Activated CD8-positive, alpha-beta T cell treated with anti-CD3 and anti-CD28 coated beads, Interleukin-2, amount 10 ng/mL, durations not matched to agents 7 days and 5 days (primary cell): ENCODE measurements at places on chromosomes 13 and 19. TPM values are rescaled to one million over a fixed set of nuclear protein-coding genes. Genes with fewer than 3 reads are reported as not detected.
A peak's percentile ranks its signal among the peaks of the same experiment; 100 is the strongest.

DNA sequence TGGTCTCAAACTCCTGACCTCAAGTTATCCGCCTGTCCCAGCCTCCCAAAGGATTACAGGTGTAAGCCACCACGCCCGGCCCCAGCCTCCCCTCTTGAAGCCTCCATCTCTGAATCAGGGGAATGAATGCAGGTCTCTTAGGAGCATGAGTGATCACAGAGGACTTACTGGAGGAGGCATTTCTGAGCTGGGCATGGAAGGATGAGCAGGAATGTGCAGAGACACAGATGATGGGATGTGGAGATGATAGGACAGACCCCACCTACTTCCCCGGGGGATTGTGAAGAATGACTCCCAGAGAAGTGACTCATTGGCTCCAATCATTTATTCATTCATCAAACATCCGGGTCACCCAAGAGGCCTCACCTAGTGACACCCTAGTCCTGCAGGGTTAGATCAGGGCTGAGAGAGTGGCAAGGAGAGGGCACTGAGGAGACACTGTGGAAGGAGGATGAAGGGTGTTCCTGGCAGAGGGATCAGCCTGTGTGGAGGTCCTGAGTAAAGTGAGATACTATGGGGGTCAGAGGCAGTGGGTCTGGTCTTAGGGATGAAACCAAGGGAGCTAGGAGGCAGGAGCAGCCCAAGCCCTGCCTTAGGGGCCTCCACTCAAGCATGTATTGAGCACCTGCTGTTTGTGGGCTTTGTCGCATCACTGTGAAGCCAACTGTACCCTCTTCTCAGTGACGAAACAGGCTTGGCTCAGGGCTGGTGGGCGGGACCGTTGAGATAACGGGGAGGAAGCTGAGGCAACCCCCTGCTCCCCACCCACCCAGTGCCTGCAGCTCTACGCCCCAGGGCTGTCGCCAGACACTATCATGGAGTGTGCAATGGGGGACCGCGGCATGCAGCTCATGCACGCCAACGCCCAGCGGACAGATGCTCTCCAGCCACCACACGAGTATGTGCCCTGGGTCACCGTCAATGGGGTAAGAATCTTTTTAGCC, 3.0 kb downstream of the IFI30 start:
- no peak for DNase-seq

DNA sequence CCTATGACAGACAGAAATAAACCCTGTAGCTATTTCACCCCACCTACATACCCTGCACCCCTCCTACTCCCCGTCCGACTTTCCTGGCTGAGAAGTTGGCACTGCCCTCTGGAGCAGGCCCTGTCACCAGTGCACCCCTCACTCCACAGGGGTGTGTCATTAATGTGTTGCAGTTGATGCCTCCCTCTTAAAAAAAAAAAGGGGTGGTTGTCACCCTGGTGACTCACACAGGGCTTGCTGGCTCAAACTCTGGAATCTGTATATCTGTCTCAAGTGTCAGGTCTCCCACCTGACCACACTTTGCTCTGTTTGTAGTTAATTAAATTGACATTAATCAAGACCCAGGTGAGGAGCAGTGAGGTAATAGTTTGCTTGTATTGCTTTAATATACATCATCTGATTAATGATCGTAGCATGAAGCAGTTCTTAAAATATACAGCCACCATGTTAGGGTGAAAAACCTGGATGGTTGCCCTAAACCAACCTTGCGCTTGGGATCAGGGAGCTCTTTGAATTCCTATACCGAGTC, 2.0 kb upstream of the GATAD2A start:
- no peak for DNase-seq

- DNase-seq = no peak
These were observed 25.8 kb upstream of the TINCR start for GRCh38 chr19:5593343-5594255.

- DNase-seq = no peak
These were observed 378.9 kb downstream of the DLEU7 start for GRCh38 chr13:50464349-50465251.

DNA sequence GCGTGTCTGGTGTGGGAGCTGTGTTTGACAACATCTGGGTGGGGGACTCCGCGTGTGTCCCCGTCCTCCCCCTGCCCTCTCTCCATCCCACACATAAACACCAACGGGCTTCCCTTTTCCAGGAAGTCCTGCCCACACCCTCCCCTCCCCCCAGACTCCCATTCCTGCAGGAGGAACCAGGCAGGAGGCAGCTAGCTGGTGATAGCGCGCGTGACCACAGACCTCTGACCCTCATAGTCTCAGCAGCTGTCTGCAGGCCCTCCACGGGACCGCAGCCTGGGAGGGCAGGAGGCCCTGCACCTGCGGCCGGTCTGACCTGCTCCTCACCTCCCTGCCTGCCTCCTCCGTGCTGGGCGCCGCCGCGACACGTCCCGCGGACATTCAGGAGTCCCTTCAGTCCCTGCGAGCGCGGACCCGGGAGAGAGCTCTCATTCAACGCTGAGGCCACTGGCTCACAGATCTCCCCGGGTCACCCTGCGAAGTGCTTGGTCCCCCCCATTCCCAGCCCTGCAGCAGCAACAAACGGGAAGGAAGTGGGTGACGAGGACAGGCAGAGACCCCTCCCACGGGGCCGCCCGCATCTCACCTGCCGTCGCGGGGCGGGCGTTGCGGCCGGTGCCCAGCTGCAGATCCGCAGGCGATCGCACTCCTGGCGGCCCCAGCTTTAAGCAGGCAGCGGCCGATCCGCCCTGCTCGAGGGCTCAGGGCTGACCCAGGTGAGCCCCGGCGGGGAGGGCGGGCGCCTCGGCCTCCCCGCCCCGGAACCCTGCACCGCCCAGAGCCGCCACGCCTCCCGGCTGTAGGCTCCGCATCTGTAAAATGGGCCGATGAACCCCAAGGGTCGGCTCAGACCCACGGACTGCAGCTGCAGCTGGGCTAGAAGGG, 1.1 kb upstream of the ACP5 start:
- peak; percentile 47 for DNase-seq

GRCh38 chr13:53198736-53199135, 170.1 kb downstream of the OLFM4 start:
- DNase-seq = no peak

DNA sequence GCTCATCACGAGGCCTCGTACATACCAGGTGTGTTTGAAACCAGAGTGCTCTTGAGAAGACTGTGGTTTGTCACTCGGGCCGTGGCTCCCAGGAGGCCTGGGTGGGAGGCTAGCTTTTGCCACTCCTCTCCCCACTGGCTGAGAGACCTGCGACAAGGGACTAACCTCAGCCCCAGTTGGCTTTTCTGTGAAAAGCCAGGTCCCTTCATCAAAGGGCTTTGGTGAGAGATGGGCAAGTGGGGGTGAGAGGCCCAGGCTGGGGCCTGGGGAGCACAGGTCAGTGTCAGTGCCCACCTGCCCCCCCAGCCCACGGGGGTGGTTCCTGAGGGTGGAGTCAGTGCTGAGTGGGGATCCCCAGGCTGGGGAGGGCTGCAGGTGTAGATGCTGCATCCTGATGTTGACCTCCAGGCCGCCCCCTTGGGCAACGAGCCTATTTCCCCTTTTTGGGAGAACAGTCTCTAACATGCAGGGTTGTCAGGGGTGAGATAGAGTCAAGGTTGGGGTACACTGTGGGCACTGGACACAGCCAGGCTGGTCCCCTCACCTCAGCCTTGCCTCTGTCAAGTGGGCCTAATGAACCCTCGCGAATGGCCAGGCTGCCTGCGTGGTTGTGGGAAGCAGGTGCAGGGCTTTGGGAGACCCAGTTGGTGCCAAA, 661 bp downstream of the KCNJ14 start:
- DNase-seq = no peak

- no peak for DNase-seq
These were observed 8.5 kb downstream of the PIP5K1C start for GRCh38 chr19:3691726-3692125.

- no peak for DNase-seq
These were observed 458.6 kb downstream of the DCT start for GRCh38 chr13:94020833-94021232.

The B3GNT3 gene
- not detected for total RNA-seq

The NOVA2 gene
- not detected for total RNA-seq

The CGB1 gene
- not detected for total RNA-seq
